Aorta (tissue), 5 donors: ENCODE measurements at places on chromosomes 6 and 20. TPM values are rescaled to one million over a fixed set of nuclear protein-coding genes. Genes with fewer than 3 reads are reported as not detected.

Gene IP6K3
- not detected for total RNA-seq

Gene OR5V1
- total RNA-seq, result not detected

Gene CST4
- total RNA-seq, result not detected

Gene NKX2-4
- not detected for total RNA-seq

Gene ID4
- 85.1 TPM for total RNA-seq

GRCh38 chr6:106979435-106979884 lies 4.9 kb upstream of the CD24 start:
- H3K4me1 ChIP-seq, result no peaks in the 10 kb centered on the region
- H3K27me3 ChIP-seq, result no peaks in the 10 kb centered on the region
- H3K27ac ChIP-seq, result no peak overlapping the region
- peak; percentile 85 for DNase-seq
- H3K4me3 ChIP-seq, result no peak overlapping the region

GRCh38 chr6:35188886-35189285 lies 24.9 kb upstream of the SCUBE3 start:
- no peak overlapping the region for H3K4me3 ChIP-seq
- H3K27me3 ChIP-seq, result no peaks in the 10 kb centered on the region
- no peak overlapping the region for H3K27ac ChIP-seq
- no peaks in the 10 kb centered on the region for H3K36me3 ChIP-seq
- DNase-seq, result no peak
- H3K4me1 ChIP-seq, result peaks cover 2% of the 10 kb centered on the region

GRCh38 chr6:89368999-89369398 lies 16.5 kb upstream of the UBE2J1 start:
- H3K4me3 ChIP-seq, result no peak overlapping the region
- no peaks in the 10 kb centered on the region for H3K4me1 ChIP-seq
- H3K27me3 ChIP-seq, result no peaks in the 10 kb centered on the region
- H3K36me3 ChIP-seq, result no peaks in the 10 kb centered on the region
- DNase-seq, result peak; percentile 64
- no peak overlapping the region for H3K27ac ChIP-seq

DNA sequence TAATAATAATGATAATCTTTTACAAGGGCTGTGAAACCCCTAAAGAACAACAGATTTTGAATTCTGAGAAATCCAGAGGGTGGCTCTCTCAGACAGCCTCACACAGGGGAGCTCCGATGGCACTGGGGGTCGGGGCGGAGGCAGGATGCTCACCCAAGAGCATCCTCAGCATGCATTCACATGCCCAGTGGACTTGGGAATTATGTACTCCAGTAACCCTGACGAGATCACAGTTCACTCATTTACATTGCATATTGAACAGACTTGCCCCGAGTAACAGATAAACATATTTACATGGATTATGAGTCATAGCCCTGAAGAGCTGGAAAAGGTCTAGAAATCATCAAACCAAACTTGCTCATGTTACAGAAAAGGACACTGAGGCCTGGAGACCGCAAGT lies 482.7 kb upstream of the JARID2 start:
- H3K4me1 ChIP-seq, result no peaks in the 10 kb centered on the region
- H3K4me3 ChIP-seq, result no peak overlapping the region
- no peaks in the 10 kb centered on the region for H3K27me3 ChIP-seq
- no peak overlapping the region for H3K27ac ChIP-seq
- H3K36me3 ChIP-seq, result no peaks in the 10 kb centered on the region

- DNase-seq, result no peak
- H3K27me3 ChIP-seq, result no peaks in the 10 kb centered on the region
- H3K36me3 ChIP-seq, result peaks cover 4% of the 10 kb centered on the region
- H3K4me1 ChIP-seq, result no peaks in the 10 kb centered on the region
Observed at GRCh38 chr20:33753143-33753542, 21.3 kb downstream of the ZNF341 start.

- peak; percentile 89 for DNase-seq
- H3K4me1 ChIP-seq, result no peaks in the 10 kb centered on the region
- no peak overlapping the region for H3K27ac ChIP-seq
- no peak overlapping the region for H3K4me3 ChIP-seq
- no peaks in the 10 kb centered on the region for H3K27me3 ChIP-seq
Observed at GRCh38 chr20:54649511-54649962, 174.1 kb downstream of the DOK5 start.

GRCh38 chr6:83270971-83271719 lies 78.0 kb downstream of the RWDD2A start:
- no peaks in the 10 kb centered on the region for H3K27me3 ChIP-seq
- no peaks in the 10 kb centered on the region for H3K4me1 ChIP-seq
- H3K4me3 ChIP-seq, result no peak overlapping the region
- no peaks in the 10 kb centered on the region for H3K36me3 ChIP-seq

DNA sequence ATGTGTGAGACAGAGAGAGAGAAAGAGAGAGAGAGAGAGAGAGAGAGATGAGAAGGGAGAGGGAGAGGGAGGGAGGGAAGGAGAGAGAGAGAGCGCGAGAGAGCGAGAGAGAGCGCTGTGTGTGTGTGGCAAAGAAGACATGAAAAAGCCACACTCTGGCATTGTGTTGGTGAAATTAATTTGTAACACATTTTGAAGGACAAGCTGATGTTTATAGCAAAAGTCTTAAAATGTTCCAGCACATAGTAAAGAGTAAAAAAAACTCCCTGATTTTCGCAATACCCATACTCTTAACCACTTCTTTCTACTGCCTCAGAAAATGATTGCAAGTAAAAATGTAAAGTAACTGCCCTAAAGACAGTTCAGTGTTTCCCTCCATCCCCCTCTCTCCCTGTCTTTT lies 56.7 kb downstream of the SLC22A1 start:
- H3K4me1 ChIP-seq, result no peaks in the 10 kb centered on the region
- no peak for DNase-seq
- no peaks in the 10 kb centered on the region for H3K27me3 ChIP-seq
- H3K4me3 ChIP-seq, result no peak overlapping the region
- no peak overlapping the region for H3K27ac ChIP-seq

GRCh38 chr6:18329776-18330175 lies 57.4 kb upstream of the RNF144B start:
- no peak overlapping the region for H3K4me3 ChIP-seq
- no peaks in the 10 kb centered on the region for H3K27me3 ChIP-seq
- no peak for DNase-seq

DNA sequence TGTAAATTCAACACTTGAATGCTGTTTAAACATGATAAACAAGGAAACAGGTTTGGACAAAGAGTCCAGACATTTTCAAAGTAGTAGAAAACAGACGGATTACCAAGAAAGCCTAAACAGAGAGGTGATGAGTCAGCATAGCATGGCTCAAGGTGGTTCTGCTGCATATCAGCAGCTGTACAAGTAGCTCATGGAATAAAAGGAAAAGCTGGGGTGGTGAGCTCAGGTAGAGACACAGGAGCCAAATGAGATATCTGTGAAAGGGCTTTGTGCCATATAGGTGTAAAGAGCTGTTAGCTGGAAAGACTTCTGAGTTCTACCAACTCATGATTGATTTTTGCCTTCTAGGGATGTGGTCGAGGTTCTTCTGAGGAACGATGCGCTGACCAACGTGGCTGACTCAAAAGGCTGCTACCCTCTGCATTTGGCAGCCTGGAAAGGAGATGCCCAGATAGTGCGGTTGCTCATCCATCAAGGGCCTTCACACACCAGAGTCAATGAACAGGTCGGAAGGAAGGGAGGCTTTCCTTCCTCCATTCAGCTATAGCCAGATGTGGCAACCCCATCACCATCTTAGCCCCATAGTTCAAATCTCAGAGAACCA lies 80.7 kb downstream of the ANKS1A start:
- no peaks in the 10 kb centered on the region for H3K4me1 ChIP-seq
- no peaks in the 10 kb centered on the region for H3K27me3 ChIP-seq
- no peak overlapping the region for H3K27ac ChIP-seq
- H3K4me3 ChIP-seq, result no peak overlapping the region
